ENCODE measurements at places on chromosomes 4 and X.

DNA sequence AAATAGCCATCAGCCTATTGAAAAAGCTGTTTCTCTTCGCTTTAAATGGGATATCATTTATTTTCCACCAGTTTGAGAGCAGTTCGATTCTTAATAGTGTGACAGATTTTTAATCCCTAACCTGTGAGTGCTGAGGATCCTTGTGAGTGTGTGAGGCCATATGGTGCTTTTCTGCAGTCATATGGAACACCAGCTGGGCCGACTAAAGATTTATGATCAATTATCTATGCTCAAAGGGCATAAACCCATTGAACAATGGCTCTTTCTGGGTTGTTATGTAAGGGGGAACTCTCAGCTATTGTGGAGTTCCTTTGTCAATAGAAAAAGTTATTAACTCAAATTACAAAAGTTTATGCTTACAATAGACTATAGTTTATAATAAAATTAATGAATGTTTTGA lies 1003.6 kb downstream of the FAT4 start:
- no peak for DNase-seq

GRCh38 chr4:56048702-56049431 lies 100.1 kb downstream of the CEP135 start:
- peak; percentile 18 for DNase-seq

- no peak for DNase-seq
These were observed 27.9 kb upstream of the TBC1D1 start for GRCh38 chr4:37862961-37863360.

GRCh38 chrX:41971346-41971745 lies 48.0 kb upstream of the CASK start:
- no peak for DNase-seq

GRCh38 chrX:16185725-16186136 lies 18.4 kb downstream of the MAGEB17 start:
- DNase-seq = peak; percentile 36

DNA sequence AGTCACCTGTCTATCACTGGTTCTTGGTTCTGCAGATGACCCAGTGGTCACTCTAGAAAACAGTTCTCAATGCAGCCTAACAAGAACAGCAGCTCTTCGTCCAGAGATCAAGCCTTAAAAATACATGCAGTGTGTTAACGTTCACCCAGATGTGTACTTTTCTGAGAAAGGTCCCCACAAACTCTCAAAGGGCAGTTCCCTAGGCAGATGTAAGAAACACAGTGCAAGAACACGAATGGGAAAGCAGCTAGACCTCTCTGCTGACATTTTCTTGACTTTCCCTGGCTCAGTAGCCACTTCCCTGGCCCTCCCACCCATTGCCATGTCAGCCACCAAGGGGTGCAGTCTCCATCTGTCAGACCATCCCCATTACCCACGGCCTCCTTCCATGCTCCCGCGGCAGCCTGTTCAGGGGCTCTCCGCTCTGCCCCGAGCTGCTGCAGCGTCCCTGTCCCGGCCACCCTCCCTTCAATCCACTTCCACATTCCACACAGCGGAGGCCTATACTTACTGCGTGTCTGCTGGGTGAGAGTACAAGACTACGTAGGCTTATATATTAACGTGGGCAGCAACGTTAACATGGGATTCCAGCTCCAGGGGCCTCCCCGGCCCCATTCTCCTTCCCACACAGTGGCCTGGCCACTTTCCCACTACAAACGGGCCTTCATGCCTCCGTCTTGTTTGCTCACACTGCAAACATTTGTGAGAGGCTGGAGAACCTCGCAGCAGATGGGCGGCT lies 34.3 kb downstream of the IRF2 start:
- peak; percentile 72 for DNase-seq

DNA sequence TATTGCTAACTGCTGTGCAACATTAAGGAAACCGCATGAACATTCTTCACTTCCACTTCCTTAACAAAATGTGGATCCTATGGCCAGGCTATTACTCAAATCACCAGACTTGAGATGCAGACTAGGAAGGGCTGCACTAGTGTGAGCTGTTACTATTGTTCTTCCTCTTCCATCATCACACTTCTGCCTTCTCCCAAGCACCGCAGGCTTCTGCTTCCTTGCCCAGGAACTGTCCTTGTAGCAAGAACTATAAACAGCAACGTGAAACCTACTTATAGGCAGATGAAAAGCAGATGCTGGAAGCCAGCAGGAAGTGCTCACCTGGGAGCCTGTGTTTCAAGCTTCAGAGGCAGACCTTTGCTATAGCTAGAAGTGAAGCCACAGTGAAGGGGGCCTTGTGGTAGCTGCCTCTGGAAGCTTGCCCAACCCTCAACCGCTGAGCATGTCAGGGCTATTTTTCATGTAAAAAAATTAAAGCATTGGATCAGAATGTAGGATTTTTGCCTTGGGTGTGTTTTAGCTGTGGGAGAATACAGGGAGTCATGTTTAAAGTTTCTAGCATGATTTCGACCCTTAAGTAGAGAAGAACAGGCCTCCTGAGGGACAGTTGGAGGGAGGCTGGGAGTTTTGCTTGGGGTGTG lies 43.9 kb downstream of the CLNK start:
- DNase-seq = no peak

GRCh38 chr4:11415409-11416070 lies 13.2 kb downstream of the HS3ST1 start:
- DNase-seq = no peak

GRCh38 chr4:38514465-38515146 lies 149.4 kb upstream of the KLF3 start:
- DNase-seq = no peak

- DNase-seq = no peak
These were observed 8.2 kb downstream of the SH3KBP1 start for GRCh38 chrX:19879181-19879580.

DNA sequence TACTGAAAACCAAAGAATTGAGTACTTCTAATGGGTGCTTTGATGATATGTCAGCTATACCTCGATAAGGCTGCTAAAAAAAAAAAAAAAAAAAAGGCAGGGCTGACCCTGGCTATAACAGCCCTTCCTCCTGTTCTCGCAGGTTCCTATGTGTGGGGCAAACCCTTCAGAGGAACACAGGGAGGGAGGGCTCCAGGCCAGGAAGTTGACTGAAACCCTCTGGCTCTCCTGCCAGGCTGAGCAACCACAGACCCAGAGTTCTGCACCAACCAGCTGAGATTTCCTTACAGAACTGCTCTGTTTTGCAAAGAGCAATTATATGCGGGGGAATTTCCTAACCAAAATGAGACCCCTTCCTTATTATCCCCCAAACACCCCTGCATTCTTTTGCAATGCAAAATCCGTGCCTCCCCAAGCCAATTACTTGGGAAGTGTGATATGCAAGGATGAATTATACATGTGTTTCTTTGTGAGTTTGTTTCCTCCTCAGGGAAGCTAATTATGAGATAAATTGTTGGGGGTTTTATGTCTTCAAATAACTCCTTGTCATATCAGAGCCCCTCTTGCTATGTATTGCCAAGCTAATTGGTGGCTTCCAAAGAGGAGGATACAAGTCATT lies 45.6 kb downstream of the PDHA1 start:
- DNase-seq = no peak

GRCh38 chrX:31314921-31315320 lies 243.1 kb upstream of the FTHL17 start:
- DNase-seq = no peak

- DNase-seq = no peak
These were observed 143.4 kb downstream of the KLHL13 start for GRCh38 chrX:117973110-117973807.

GRCh38 chr4:135777361-135777760 lies 1575.8 kb upstream of the PABPC4L start:
- no peak for DNase-seq

- peak; percentile 55 for DNase-seq
These were observed 577.4 kb upstream of the INTU start for GRCh38 chr4:127055357-127055756.

DNA sequence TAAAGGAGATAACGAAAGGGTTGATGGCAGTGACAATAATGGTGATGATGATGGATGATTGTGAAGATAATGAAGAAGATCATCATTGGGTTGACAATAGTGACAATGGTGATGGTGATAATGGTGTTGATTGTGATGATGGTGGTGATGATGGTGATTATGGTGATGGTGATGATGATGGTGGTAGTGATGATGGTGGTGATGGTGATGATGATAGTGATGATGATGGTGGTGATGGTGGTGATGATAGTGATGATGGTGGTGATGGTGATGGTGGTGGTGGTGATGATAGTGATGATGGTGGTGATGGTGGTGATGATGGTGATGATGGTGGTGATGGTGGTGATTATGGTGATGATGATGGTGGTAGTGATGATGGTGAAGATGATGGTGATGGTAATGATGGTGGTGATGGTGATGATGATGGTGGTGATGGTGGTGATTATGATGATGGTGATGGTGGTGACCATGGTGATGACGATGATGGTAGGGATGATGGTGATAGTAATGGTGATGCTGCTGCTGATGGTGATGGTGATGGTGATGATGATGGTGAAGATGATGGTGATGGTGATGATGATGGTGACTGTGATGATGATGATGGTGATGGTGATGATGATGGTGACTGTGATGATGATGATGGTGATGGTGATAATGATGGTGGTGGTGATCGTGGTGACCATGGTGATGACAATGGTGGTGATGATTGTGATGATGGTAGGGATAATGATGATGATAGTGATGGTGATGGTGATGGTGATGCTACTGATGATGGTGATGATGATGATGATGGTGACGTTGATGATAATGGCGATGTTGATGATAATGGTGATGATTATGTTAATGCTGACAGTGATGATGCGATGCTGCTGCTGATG lies 61.6 kb upstream of the NKX1-1 start:
- no peak for DNase-seq

DNA sequence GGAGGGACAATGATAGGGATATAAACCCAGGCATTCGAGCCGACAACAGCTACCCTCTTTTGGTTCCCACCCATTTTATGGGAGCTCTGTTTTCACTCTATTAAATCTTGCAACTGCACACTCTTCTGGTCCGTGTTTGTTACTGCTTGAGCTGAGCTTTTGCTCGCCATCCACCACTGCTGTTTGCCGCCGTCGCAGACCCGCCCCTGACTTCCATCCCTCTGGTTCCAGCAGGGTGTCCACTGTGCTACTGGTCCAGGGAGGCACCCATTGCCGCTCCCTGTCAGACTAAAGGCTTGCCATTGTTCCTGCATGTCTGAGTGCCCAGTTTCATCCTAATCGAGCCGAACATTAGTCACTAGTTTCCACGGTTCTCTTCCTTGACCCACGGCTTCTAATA lies 1170.5 kb upstream of the PABPC4L start:
- DNase-seq = no peak

DNA sequence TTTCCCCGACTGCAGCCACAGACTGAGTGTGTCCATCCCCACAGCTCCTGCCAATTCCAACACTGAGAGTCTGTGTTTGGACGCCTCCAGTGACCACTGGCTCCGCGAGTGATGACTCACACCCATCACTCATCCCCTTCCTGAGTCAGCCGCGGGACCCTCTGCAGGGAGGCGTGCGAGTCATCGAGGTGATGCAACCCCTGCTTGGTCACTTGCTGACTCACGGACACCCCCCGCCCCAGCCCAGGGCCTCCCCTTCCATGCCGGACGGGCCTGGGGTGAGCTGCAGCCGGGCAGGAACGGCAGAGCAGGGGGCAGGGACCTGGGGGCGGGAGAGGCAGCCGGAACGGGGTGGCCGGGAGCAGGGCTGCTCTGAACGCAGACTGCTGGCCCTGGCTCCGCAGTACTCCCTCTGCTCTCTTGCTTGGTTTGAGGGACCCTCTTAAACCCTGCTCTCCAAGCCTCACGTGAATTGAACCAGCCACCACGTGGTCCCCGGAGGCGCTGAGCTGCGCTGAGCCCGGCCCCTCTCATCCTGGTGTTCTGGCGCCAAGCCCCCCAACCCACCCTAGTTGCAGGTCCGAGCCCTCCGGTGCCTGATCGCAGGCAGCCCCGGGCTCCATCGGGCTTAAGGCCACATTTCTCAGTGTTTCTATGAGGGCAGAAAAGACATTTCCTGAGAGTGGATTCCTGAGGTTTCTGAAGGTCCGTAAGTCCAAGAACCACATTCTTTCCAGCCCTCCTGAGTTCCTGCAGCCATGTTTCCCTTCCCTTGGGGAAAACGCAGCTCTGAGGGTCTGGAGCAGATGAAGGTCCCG lies 32.4 kb downstream of the FGFRL1 start:
- DNase-seq = peak; percentile 99
